ENCODE measurements at places on chromosomes 11 and 22. TPM values are rescaled to one million over a fixed set of nuclear protein-coding genes. Genes with fewer than 3 reads are reported as not detected.
A peak's percentile ranks its signal among the peaks of the same experiment; 100 is the strongest.

Gene OR51E1
- total RNA-seq = 1.9 TPM

Gene CRKL
- total RNA-seq = 52.6 TPM

Gene CBLIF
- total RNA-seq = not detected

Gene TRAF6
- total RNA-seq = 12.1 TPM

Gene CDKN1C
- total RNA-seq = 40.0 TPM

Gene HTATIP2
- 23.4 TPM for total RNA-seq

Gene KLHDC7B
- not detected for total RNA-seq

DNA sequence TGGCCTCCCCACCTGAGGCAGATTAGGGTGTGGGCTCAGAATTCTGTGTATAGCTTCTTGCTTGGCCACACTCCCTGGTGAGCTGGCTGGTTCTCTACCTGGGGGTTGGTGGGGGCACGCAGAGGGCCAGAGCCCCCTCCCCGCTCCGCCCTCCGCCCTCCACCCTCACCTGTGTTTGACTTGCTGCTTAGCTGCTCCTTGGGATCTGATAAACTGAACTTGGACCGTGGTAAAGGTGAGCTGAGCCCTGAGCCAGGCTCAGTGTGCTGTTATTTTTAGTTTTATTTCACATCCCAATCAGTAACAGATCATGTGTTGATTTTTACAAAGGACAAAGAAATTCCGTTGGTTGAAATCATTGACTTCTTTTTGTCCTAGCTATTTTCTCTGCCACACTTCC is 2.0 kb downstream of the OVOL1 start:
- no peak for DNase-seq

DNA sequence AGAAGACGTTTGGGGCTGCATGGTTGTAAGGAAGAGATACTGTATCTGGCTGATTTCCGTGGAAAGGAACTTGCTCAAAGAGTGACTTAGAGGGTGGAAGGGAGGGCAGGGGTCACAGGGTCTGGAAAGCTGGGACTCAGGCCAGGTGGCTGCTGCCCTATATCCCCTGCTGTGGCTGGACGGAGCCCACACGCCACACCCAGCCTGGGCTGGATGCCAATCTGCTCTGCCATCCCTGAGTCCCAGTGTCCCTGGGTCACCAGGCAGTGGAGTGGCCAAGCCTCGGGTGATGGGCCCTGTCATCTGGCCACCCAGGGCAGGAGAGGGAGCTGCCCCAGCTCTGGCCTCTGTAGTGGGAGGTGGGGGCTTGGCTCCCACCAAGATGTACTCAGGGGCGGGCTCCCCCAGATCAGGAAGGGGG is 26.5 kb upstream of the KRTAP5-7 start:
- peak; percentile 77 for DNase-seq

DNA sequence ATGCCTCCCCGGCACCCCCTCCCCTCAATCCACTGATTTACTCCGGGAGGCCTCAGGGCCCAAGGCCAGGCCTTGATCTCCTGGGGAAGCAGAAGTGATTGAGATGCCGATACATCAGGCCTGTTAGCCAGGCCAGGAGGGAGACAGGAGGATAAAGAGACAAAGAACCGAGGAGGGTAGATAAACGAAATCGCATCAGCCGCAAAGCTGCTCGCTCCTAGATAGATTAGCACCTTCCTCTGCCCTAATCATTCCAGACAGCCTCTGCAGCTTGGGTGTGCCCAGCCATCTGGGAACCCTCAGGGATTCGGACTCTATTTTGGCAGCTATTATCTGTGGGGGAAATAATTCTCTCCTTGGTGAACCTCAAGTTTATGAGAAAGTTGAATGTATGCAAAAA is 121.2 kb downstream of the ABTB2 start:
- DNase-seq = no peak

DNA sequence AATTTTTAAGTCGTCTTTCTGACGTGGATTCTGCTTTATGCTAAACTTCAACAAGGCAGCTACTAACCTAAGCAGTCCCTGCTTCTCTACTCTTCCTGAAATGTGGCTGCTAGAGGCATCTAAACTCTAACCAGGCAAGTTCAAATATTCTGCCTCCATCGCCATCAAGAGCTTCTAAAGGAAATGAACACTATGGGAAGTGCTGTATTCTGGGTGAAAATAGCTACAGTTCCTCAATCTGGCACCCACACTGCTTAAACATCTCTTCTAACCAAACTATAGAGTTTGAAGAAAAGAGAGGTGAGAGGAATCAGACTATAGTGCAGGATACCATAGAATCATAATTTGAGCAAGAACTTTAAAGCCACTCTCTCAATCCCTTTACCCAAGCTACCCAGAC is 6.3 kb downstream of the NRIP3 start:
- no peak for DNase-seq

GRCh38 chr11:106092446-106092845 is 15.0 kb downstream of the AASDHPPT start:
- DNase-seq = no peak

- DNase-seq = no peak
Observed at GRCh38 chr11:24391167-24391566, 105.7 kb upstream of the LUZP2 start.

GRCh38 chr22:46240073-46240472 is 10.0 kb downstream of the CDPF1 start:
- no peak for DNase-seq

DNA sequence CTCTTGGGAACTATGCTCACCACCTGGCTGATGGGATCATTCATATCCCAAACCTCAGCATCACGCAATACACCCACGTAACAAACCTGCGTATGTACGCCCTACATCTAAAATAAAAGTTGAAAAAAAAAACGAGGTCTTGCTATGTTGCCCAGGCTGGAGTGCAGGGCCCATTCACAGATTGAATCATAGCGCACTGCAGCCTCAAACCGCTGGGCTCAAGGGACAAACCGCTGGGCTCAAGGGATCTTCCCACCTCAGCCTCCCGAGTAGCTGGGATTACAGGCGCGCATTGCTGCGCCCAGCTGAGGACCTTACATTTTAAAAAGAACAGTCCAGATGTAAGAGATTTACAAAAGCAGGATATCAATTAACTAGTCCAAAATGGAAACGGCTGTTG is 41.9 kb upstream of the EMID1 start:
- no peak for DNase-seq

- DNase-seq = peak; percentile 98
Observed at GRCh38 chr11:3378426-3379423, at the start of gene ZNF195. ZNF195 (minus strand) TSS chr11:3379146; CDS start chr11:3379040, 106 bp downstream.

DNA sequence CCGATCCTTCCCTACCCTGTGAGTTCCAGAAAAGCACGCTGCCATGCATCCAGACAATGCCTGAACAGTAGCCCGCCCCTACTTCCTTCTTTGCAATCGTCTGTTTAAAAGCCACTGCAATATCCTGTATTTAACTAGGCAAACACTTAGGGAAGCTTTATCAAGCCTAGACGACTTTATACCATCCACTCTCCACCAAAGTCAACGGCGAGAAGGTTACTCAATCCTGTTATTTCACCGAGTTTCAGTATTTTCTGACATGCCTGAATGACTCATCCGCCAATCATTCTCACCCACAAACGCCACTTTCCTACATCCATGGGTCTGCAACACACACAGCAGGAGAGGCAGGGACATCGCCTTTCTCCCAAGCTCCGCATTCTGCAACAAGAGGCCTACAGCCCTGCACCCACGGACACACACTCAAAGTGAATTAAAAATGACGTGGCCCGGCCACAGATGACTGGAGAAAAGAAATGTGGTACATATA is 9.3 kb downstream of the CELSR1 start:
- DNase-seq = no peak

DNA sequence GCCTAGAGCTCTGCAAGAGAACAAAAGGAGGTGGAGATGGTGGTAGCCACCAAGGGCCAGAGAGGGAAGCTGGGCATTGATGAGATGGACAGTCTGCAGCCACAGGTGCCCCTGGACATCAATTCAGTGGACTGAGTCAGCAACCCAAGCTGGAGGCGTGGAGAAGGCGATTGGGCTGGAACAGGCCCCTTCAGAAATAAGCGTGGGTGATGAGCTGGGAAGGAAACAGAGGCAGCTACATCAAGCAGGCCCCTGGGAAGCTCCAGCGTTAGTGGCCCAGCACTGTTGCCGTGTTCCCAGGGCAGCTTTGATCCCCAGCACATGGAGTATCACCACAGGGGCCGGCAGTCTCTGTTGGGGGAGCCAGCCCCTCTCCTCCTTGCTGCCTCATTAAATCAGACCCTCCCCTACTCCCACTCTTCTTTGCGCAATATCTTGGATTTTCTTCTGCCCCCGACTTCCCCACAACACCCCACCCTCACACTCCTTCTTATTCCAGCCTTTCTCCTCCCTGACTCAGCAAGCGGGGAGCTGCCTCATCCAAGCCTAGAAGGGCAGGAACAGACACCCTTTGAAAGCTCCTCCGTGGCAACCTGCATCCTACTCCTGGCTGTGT is 31.7 kb upstream of the OAF start:
- no peak for DNase-seq

DNA sequence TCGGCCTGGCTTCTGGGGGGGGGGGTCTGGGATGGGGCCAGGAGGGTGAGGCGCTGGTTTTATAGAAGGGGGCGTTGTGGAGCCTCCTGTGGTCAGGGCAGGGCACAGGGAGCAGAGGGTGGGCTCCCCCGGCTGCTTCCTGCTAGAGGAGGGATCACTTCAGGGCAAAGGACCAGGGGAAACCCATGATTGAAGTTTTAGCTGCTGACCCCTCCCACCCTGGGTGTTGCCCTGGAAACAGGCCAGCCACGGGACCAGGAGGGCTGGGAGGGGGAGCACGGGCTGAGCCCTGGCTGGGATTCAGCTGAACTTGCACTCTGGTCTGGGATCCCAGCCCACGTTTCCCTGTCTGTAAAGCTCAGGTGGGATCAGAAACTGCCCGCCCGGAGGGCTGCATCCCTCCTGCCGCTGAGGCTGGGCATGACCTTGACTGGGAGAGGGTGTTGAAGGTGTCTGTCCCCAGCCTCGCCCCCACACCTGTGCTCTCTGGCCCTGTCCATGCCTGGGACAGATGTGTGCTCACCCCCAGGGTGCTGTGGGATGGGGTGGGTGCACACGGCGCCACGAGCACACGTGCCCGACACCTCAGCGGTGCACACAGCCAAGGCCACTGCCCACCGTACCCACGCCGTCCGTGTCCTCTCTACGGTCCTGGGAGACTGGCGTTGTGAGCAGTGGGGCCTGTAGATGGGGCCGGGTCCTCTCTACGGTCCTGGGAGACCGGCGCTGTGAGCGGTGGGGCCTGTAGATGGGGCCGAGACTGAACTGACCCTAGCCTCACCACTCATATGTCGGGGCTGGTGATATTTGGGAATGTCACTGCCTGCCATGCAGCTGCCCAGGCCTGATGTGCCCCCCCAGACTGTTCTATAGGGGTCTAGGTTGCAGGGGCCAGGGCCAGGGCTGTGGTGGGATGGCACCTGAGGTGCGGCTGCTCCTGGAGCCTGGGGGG is 2.3 kb downstream of the TSPAN4 start:
- DNase-seq = peak; percentile 94

DNA sequence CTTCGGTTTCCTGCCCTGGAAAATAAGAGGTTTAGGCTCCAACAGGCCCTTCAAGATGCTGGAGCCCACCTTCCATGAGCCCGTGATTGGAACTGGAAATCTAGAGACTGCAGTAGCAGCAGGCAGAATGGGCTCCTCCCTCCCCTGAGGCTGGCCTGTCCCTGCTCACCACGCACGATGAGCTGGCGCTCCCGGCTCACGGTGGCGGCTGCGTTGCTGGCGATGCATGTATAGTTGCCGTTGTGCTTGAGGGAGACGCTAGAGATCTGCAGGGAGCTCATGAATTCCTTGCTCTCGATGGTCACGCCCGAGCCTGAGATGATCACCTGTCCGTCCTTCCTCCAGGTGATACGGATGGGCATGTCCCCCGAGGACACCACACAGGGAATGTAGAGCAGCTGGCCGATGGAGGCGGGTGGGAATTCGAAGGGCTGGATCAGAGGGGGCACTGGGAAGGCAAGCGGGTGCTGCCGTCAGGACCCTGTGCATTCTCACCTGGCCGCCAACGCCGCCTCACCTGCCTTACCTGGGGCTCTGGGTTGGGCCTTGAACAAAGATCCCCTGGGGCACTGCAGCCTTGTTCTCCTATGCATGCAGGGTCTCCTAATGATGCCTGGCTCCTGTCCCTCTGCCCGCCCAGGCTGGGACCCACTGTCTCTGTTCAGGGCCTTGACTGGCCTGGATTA is 177.8 kb downstream of the CEP164 start:
- no peak for DNase-seq

DNA sequence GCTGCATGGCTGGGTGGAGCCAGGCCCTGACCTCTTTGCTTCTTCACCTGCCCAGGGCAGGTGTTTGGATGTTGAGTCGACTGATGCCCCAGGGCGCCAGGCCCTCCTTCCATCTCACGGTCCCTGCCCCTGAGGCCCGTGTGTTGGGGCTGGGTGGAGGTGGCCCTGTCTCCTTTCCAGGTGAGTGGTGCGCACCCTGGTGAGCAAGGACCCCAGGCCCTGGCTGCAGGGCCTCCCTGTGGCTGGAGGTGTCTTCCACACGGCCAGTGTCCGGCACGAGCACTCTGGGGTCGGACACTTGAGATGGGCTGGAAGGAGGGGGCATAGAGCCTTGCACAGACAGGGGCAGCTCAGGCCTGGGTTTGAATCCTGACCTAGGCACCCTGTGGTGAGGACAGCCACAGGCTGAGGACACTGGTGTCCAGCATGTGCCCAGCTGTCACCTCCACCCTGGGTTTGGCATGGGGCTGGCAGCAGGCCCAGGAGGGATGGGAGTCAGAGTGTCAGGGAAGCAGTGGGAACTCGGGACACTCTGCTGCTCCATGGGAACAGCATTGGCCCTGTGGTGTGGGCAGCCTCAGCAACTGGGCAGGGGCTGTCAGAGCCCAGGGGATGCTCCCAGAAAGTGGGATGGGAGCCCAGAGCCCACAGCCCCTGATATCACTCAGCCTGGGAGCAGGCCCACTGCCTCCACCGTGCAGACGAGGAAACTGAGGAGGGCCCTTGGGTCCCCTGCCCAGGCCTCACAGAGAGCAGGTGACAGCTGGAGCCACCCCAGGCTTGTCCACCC is 37.1 kb upstream of the CCDC188 start:
- no peak for DNase-seq

- peak; percentile 65 for DNase-seq
Observed at GRCh38 chr22:45889539-45890350, 87.2 kb downstream of the WNT7B start.

DNA sequence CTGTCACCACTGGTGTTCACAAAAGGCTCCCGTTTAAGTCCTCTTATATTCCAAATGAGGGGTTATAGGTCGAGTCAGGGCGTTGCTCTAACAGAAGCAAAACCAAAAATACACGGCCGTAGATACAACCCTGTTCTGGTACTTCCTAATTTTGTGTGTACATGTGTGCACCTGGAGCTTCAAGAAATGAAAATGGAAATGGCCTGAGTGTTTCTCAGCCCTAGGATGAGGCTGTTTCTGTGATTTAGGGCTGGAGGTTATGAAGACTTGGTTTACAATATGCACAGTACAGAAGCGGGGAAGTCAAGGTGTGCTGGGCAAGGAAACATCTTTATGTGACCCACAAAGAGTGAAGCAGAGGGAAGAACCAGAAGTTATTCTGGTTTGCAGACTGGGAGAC is 110.4 kb upstream of the OR4B1 start:
- no peak for DNase-seq

- peak; percentile 18 for DNase-seq
Observed at GRCh38 chr11:403021-403760, 9.2 kb downstream of the PKP3 start.

- DNase-seq = no peak
Observed at GRCh38 chr11:3944198-3944597, 88.7 kb downstream of the STIM1 start.

- DNase-seq = no peak
Observed at GRCh38 chr11:28770806-28771205, 662.6 kb downstream of the METTL15 start.

- DNase-seq = no peak
Observed at GRCh38 chr11:2989006-2989405, 3.1 kb downstream of the NAP1L4 start.

Data from Right ventricle myocardium inferior (tissue), 1 donor.